Left colon (tissue), 2 donors: ENCODE measurements at places on chromosomes 7 and 10. TPM values are rescaled to one million over a fixed set of nuclear protein-coding genes. Genes with fewer than 3 reads are reported as not detected.

The ZNF680 gene
- total RNA-seq, result 6.8 TPM

The COL28A1 gene
- total RNA-seq, result 3.2 TPM

The AKR1C2 gene
- 18.8 TPM for total RNA-seq

The PTPRZ1 gene
- total RNA-seq, result 1.1 TPM

The MIOS gene
- 23.6 TPM for total RNA-seq

The HACD1 gene
- 6.1 TPM for total RNA-seq

The GLI3 gene
- 2.2 TPM for total RNA-seq

The AGAP4 gene
- total RNA-seq, result 11.8 TPM

The SPDYE2 gene
- total RNA-seq, result not detected

The PLPP4 gene
- total RNA-seq, result 0.24 TPM

The GBX1 gene
- total RNA-seq, result not detected

The GIMAP8 gene
- total RNA-seq, result 5.5 TPM

The CAMK2B gene
- 0.61 TPM for total RNA-seq

The GIMAP5 gene
- 4.9 TPM for total RNA-seq

The ZP3 gene
- 5.9 TPM for total RNA-seq

The LIPK gene
- total RNA-seq, result not detected

The CTBP2 gene
- total RNA-seq, result 142 TPM

The GNAT3 gene
- not detected for total RNA-seq

The H2BK1 gene
- total RNA-seq, result not detected

The TAS2R3 gene
- total RNA-seq, result 1.8 TPM

The AGAP5 gene
- total RNA-seq, result 8.0 TPM

The FIS1 gene
- total RNA-seq, result 150 TPM

The ITIH5 gene
- 2.8 TPM for total RNA-seq

The TBXAS1 gene
- total RNA-seq, result 10.3 TPM

The MYO3A gene
- 0.08 TPM for total RNA-seq
